NCI-H748 treated with DMSO at 0.1 percent for 48 hours (cell line): ENCODE measurements at places on chromosomes 5 and 9.

DNA sequence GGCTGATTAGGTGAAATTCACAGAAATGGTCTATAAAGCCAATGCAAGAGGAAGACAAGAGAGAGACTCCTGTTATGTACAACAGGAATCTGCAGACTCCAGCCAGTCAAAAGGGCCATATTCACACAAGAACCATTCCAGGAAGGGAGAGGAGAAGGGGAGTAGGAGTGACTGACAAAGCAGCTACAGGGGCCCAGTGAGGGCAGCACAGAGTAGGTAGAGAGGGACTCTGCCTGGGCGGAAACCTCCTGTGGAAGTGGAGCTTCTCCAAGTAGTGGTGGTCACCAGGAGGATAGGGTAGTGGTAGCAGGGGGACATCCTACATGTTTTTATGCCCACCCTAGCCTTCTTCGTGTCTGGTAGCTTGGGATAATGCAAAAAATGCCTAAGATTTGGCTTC lies 667.3 kb downstream of the ACTL7B start:
- no peak for DNase-seq

- DNase-seq: no peak
Measured at GRCh38 chr9:136122425-136123383, 4.0 kb upstream of the TMEM250 start.

DNA sequence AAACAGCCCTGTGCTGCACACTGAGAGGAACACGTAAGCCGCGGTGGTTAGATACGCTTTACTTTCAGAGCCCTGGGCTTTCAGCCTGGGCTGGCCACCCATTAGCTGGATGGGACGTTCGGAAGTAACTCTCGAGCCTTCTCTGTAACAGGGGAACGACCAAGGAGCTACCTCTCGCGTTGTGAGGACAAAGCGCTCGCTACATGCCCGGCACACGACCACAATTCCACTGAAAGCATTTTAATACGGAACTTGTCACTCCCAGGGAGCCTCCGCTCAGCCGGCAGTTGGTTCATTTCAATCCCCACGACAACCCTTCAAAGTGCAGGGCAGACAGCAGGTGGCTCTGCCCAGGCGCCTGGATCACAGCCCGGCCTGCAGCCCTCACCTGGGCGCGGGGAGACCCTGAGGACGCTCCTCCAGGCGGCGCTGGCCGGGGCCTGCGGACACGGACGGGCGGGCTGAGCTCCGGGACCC lies 368 bp downstream of the SURF1 start:
- DNase-seq: no peak

GRCh38 chr5:17832949-17833745 lies 198.9 kb downstream of the TAF11L14 start:
- DNase-seq: no peak

DNA sequence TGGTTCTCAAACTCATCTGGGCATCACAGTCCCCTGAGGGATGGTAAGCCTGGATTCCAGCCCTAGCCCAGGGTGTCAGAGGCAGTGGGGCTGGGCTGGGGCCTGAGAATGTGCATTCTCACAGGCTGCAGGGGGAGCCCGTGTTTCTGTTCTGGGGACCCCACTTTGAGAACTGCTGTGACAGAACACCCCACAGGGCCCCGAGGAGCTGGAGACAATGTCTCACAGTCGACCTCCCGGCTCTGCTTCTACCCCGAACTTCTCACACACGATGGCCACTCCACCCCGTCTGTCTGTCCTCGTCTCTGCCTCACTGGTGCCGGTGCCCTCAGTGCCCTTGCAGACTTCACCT lies 130.0 kb downstream of the CACNA1B start:
- DNase-seq: no peak
